Stimulated activated CD4-positive, alpha-beta T cell treated with anti-CD3 and anti-CD28 coated beads, Interleukin-12 subunit alpha, Interleukin-12 subunit beta, amount 100 ng/mL, for 24 hours (primary cell): ENCODE measurements at places on chromosomes 11 and 22.

DNA sequence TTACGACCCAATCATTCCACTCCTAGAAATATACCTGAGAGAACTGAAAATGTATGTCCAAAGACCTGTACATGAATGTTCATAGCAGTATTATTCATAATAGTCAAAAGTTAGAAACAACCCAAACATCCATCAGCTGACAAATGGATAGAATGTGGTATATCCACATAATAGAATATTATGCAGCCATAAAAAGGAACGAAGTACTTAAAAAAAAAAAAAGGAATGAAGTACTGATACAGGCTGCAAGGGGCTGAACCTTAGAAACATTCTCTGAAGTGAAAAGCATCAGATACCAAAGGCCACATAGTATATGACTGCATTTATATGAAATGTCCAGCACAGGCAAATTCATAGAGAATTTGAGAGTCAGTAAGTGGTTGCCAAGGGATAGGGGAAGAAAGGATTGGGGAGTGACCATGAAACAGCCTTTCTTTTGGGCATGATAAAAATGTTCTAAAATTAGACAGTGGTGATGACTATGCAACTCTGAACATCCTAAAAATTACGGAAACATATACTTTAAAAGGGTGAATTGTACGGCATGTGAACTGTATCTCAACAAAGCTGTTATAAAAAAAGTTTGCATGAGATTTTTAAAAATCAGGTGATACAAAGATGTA is 1.8 kb downstream of the TPST2 start:
- no peak for DNase-seq

DNA sequence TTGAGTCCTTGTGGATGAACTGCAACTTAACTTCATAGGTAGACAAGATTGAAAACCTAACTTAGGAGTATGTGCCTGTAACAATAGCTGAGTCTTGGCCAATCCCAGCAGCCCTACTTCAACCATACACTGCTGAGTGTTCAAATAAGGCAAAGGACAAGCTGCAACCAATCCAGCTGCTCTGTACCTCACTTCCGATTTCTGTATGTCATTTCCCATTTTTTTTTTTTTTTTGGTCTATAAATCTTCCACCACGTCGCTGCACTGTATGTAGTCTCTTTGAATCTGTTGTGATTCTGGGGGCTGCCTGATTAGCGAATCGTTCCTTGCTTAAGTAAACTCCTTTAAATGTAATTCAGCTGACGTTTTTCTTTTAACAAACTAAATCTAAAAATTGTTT is 35.4 kb upstream of the FLI1 start:
- DNase-seq = no peak

DNA sequence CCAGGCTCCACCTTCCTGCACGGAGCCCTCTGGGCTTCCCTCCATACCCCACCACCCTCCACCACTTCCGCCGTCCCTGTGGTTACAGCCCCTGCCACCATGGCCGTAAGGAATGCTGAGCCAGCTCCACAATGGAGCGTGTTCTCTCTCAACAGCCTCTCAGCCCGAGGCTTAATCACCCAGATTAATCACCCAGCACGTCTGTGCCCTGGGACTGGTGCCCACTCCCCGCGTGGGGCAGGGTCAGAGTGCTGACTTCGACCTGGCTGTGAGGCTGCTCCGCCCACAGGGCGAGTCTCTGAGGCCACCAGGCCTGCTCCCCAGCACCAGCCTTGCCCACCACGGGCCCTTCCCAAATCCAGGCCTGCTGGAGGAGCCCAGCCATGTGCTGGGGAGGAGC is 4.0 kb upstream of the TH start:
- no peak for DNase-seq

- no peak for DNase-seq
Observed at GRCh38 chr11:96027021-96027420, 103.1 kb upstream of the MTMR2 start.

DNA sequence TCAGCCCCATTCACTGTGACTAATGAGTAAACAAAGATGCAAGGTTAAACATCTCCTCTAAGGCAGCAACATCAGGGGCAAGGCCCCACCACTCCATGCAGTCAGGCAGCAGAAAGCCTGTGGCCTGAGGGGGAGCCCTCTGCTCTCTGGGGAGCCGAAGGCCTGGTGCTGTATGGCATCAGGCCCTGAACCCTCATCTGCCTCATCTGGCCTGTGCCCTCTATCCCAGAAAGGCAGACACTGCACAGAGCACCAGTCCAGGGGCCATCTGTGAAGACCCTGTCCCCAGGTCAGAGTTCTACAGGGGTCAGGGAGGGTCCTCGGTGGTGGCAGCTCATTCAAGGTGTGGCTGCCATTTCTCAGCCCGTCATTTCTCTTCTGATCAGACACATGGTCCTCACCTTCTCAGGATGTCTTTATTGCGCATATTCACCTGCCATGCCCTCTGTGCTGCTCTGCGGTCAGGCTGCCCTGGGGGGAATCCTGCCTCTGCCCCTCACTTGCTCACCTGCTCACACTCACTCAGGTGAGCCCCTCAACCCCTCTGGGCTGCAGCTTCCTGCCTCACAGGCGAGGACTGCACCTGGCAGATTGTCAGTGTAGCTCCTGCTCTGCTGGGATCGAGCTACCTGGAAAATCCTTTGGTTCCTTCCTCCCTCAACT is 103.1 kb upstream of the PITPNB start:
- DNase-seq = no peak

GRCh38 chr11:37978647-37979046 is 1380.6 kb upstream of the RAG2 start:
- DNase-seq = no peak

DNA sequence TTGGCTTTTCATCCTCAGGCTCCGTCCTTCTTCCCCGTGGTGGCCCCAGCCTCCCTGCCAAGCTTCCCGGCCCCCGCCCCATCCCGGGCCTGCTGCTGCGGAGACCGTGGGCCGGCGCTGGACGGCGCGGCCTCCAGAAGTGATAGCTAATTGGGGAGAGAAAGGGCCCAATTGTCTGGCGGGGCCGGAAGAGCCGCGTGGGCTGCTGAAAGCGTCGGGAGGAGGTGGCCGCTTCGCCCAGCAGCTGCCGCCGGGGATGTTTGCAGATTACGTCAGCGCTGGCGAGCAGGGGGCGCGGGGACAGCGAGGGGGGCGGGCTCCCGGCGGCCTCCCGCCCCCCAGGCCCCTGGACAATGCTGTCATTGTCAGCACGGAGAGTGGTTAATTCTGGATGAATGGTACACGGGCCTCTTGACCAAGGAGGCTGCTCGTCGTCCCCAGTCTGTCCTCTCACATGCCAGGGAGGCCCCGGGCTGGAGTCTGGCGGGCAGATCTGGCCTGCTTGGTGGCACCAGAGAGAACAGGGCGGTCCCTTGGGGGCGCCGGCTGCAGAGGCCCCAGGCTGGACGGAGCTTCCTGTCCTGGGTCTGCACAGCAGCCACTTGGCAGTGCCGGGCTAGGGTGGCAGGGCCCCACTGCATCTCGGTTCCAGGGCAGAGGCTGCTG is 1.6 kb downstream of the SMIM38 start:
- DNase-seq = no peak

DNA sequence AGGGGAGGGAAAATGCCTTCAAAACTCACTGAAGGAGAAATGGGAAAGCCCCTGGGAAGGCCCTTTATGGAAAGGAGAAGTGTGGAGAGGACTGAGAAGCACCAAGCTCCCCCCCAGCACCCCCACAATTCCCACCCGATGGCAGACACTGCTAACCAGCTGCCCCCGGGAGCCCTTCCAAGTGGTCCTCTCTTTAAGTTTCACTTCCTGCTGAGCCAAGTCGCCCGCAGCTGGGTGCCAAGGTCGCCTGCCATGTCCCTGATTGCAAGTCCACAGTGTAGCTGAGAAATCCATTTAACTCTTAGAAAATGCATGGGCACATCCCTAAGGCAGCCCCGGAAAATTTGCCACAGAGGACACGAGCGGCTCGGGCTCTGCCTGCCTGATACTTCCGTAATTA is 68.2 kb downstream of the GALNT18 start:
- DNase-seq = no peak

- DNase-seq = no peak
Observed at GRCh38 chr11:2171591-2172003, at the start of gene TH. Gene TH (minus strand): TSS chr11:2171815. CDS start chr11:2171786, 29 bp downstream.

GRCh38 chr11:76918941-76919386 is 58.2 kb downstream of the ACER3 start:
- DNase-seq = no peak

GRCh38 chr11:73277467-73277866 is 5.3 kb downstream of the P2RY6 start:
- DNase-seq = no peak

GRCh38 chr22:47780281-47780875 is 1017.9 kb downstream of the TBC1D22A start:
- no peak for DNase-seq

DNA sequence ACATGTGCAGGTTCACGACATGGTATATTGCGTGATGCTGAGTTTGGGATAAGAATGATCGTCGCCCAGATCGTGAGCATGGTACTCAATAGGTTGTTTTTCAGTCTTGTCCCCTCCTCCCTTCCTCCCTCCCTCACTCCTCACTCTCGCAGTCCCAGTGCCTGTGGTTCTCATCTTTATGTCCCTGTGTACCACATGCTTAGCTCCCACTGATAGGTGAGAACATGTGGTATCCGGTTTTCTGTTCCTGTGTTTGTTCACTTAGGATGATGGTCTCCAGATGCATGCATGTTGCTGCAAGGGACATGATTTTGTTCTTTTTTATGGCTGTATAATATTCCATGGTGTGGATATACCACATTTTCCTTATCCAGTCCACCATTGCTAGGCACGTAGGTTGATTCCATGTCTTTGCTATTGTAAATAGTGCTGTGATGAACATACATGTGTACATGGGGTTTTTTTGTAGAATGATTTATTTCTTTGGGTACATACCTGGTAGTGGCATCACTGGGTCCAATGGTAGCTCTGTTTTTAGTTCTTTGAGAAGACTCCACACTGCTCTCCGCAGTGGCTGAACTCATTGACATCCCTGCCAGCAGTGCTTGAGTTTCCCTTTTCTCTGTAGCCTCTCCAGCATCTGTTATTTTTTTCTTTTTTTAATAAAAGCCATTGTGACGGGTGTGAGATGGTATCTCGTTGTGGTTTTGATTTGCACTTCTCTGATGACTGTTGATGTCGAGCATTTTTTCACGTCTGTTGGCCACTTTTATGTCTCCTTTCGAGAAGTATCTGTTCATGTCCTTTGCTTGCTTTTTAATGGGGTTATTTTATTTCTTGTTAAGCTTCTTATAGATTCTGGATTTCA is 16.4 kb downstream of the ZBED4 start:
- no peak for DNase-seq

DNA sequence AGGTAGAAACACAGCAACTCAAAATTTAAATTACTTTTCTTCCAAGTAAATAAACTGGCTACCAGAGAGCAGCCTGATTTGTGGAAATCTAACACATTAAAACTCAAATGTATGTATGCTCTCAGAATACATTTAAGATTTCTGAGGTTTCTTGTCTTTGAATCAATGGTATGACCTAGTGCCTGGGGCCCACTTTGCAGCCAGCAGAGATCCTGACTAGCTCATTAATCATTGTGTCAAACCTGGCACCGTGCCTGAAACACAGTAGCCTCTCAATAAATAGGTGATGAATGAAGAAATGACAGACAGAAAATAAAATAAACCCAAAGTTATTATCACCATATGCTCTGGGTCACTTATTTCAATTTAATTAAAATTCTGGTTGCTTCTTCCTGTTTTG is 176.2 kb upstream of the FAT3 start:
- DNase-seq = no peak
